Activated naive CD8-positive, alpha-beta T cell treated with anti-CD3 and anti-CD28 coated beads, Interleukin-2, amount 10 ng/mL, durations not matched to agents 7 days and 5 days (primary cell): ENCODE measurements at places on chromosomes 16 and 17.
A peak's percentile ranks its signal among the peaks of the same experiment; 100 is the strongest.

DNA sequence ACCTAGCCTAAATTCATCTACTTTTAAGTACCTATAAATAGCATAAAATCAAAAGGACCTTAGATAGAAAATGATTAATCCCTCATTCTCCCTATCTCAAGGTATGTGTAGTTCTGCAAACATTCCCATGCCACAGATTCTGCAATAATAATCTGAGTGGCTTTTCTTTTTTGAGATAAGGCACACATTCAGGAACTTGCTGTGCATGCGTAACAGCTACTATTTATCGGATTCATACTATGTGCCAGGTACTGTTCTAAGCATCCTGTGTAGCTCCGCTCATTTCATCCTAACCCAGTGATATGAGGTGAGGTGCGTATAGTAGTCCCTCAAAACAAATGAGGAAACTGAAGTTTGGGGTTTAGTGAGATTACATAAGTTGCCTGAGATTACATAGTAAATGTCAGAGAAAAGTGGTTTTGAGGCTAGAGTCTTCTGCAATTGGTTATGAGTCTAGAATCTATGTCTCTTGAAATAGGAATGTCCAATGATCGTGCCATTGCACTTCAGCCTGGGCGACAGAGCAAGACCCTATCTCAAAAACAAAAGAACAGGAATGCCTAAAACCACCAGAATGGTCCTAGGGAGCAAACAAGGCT is 2.0 kb upstream of the ZNF263 start:
- no peak for DNase-seq

DNA sequence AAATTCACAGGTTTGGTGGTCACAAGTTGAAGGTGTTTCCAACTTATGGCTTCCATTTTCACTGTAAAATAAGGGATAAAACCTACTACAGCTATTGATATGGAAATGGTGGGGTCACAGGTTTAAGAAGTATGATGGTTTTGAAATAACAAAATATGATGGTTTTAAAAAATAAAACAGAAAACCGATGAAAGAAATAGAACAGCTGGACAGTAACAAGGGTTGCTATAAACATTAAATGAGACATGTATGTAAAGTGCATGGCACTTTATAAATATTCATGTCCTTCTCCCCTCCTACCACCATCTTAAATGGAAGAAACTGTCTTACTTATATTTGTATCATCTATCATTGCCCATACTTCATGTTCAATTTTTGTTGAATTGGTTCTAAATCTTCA is 31.3 kb downstream of the ASPA start:
- no peak for DNase-seq

- DNase-seq: no peak
Measured at GRCh38 chr17:59837308-59838051, 55.3 kb downstream of the TUBD1 start.

DNA sequence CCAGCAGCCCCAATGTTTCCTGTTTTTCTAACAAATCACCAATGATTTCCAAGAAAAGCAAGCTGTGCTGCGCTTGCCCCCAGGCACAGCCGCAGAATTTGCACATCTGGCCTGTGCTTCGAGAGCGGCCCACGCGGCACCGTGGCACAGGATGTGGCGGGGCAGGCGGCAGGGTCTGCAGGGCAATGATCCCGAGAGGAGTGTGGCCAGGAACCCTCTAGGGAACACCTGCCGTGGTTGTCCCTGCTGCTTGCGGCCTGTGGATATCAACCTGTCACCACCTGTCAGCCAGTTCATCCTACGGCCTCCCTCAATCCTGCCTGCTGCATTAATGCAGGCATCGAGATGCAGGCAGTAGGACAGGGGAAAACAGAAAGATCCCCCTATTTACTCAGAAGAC is 24.0 kb downstream of the PIK3R5 start:
- peak; percentile 82 for DNase-seq

DNA sequence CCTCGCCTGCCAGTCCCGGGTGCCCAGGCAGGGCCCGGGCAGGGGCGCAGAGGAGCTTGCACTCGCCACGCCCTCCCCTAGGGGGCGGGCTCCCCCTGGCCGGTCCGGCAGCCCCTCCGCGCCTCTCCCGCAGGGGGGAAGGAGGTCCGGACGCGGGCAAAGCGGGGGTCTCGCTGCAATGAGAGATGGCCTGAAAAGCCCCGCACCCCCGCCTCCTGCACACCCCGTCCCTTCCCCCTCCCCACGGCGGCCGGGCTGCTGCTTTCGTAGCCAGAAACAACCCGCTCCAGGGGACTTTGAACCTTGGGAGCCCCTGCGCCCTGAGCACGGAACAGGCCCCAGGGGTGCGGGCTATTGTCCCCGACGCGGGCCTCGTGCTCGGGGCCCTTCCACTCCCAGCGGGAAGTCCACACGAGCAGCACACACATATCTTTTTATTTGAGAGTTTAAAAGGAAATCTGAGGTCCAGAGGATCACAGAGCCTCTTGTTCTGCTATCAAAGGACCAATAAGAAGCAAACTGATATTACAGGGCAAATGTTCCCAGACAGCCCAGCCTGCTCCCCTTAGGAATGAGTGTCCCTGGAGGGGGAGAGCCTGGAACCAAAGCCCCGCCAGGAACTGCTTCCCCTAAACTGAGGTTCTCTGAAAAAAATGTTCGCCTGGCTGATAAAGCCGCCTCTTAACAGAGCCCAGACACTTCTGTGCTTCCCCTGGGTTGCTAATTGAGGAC is 5.8 kb upstream of the CBX4 start:
- DNase-seq: peak; percentile 80

GRCh38 chr17:57477522-57478362 is 221.4 kb downstream of the MSI2 start:
- no peak for DNase-seq
